Suppressor macrophage treated with lipopolysaccharide for 4 hours (primary cell): ENCODE measurements at places on chromosomes 16 and 17.

- DNase-seq: no peak
These were observed 29.1 kb downstream of the CIBAR2 start for GRCh38 chr16:85083051-85083639.

- no peak for DNase-seq
These were observed 25.2 kb downstream of the KANSL1 start for GRCh38 chr17:46167826-46168569.

DNA sequence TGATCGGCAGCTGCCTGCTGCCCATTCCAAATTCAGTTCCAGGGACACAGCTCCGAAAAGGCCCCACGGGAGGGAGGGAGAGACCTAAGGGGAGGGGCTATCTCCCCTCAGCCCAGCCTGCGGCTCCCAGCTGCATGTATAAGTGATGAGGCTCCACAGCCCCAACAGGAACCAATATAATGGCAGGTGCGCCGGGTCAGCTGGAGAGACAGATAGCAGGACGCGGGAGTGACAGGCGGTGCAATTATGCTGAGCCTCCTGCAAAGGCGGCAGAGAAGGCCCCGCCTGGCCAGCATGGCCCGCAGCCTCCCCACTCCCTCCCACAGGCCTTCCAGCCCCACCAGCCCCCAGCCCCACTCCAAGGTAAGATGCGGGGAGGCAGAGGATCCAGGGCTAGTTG lies 8.1 kb upstream of the C1QL1 start:
- no peak for DNase-seq

GRCh38 chr17:8158267-8159031 lies 4.3 kb downstream of the VAMP2 start:
- peak; percentile 97 for DNase-seq

DNA sequence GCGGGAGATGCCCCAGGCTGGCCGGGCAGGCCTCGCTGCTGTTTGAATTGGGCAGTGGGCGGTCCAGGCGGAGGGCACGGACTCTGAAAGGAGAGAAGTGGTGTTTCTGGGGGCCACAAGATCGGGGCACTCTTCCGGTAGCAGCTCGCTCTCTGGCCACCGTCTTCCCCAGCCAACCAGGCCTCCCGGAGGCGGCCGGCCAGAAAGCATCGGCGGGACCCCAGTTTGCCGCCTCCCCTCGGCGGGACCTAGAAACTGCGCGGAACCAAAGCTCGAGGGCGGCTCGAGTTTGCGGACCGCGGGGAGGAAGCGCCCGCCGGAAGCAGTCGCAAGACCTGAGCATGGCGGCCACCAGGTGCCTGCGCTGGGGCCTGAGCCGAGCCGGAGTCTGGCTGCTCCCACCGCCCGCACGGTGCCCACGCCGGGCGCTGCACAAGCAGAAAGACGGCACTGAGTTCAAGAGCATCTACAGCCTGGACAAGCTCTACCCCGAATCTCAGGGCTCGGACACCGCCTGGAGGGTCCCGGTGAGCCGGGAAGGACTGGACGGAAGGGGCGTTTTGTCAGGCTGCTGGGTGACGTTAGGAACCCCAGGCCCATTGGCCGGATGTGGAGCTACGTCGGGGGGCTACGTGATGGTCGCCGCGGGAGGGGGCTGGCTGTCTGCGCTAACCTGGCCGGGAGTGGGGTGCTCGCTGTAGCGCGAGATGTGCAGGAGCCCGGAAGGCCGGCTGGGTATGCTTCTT lies at the start of gene MRPL58:
Gene MRPL58, plus strand, starts transcription at position 325 of the 746 bp plus-strand sequence. Its CDS starts 17 bp downstream, at position 342.
- peak; percentile 88 for DNase-seq

- DNase-seq: no peak
These were observed 81.6 kb downstream of the MYH11 start for GRCh38 chr16:15775209-15775608.

DNA sequence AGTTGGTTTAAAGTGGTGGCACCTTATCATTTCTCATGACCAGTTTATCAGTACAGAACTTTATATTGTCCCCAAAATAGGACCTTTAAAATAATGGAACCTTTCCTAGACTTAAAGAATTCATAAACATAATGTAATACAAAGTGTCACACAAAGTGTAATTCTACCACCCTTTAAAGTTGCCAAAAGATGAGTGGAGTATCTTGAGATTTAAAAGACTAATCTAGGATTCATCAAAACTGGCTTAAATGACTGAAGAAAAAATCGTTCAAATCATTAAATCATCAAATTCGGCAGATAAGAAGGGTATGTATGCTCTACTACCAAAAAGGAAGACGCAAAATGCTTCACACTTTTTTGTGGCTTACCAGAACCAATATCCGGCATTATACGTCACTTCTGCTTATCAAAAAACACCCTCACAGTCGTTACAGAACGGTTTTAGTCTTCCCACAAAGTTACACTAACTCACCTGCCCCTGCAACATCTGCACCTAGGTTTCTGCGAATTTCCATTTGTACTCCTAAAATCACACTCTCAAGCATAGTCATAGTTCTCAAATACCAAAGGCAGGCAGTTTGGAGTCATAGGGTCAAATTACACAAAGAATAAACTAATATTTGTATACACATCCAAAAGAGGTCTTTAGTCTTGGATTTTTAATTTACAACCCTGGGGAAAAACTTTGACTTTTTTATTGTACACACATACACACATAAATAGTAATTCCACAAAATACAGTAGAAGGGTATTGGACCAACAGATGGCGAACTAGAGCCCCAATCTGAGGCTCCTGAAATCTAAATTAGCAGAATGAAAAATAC lies 1.4 kb upstream of the KANSL1 start:
- peak; percentile 41 for DNase-seq

DNA sequence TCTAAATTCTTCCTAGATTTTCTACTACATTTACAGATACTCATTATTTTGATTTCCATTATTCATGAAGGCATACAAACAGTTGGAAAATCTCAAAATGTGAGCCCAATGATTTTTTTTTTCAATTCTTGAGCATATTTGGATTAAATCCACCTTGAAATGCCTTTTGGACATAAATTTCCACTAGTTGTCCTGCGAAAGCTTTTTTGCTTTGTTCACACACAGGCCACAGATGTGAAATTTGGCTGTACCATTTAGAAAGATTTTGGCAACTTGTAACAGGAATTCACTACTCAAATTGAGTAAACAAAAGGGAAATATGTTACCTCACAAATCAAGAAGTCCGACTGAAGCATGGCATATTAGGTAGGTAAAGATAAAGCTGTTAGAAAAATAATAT lies 1631.0 kb downstream of the CDH8 start:
- no peak for DNase-seq

DNA sequence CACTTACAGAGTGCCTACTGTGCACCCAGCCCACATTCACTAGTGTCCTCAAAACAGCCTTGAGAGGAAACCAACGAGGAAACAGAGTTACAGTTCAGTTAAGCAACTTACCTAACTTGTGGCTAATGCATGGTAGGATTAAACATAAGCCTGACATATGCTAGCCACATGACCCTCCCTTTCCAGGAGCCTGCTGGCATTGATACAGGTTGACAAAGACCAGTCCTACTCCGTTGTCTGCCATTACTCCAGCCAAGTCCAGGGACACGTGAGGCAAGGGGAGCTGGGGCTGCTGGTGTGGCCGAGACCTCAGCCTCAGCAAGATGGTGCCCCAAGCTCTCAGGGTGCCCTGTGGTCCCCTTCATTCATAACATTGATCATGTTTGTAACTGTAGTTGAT lies 37.9 kb downstream of the SNX20 start:
- no peak for DNase-seq

DNA sequence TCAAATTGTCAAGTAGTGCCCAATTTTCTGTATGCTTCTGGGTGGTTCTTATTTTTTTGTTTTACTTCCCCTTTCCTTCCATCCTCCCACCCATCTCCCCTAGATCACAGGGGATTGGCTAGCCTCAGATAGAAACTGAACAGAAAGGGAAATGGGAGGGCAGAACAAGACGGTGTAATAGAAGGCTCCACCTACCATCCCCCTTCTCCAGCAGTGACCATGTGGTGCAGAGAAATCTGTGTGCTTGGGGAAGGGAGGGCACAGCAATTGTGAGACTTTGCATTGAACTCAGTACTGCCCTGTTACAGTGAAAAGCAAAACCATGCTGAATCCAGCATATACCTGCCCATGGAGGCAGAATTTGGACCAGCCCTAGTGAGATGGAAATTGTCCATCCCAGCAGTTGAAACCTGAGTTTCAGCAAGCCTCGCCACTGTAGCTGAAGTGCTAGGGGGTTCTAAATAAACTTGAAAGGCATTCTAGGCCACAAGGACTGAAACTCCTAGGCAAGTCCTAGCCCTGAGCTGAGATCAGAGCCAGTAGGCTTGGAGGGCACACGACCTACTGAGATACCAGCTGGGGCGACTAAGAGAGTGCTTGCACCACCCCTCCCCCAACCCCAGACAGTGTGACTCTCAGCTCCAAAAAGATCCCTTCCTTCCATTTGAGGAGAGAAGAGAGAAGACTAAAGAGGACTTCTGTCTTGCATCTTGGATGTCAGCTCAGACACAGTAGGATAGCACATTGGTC lies 5.2 kb downstream of the SLFN11 start:
- peak; percentile 83 for DNase-seq

GRCh38 chr16:53968896-53969295 lies 264.9 kb downstream of the FTO start:
- DNase-seq: no peak

- no peak for DNase-seq
These were observed 412.8 kb downstream of the ZFHX3 start for GRCh38 chr16:72635104-72635503.

DNA sequence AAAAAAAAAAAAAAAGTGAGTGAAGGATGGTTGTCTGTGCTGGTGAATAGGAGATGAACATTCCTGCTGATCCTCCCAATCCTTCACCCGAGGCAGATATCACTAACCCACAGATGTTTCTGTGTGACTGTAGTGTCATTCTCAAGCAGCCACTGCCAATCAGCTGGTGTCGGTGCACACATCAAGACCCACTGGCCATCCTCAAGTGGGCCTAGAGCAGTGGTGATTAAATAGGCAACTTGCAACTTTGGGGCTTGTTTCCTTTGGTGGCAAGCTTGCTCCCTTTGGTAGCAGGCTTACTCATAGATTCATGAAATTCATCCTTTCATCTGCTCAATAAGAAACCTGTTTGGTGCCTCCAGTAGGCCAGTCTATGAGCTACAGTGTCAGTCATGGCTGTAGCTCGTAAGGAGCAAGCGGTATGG lies 51.1 kb upstream of the LGALS9 start:
- DNase-seq: no peak

- DNase-seq: no peak
These were observed 44.1 kb downstream of the CRLF3 start for GRCh38 chr17:30780343-30780742.

DNA sequence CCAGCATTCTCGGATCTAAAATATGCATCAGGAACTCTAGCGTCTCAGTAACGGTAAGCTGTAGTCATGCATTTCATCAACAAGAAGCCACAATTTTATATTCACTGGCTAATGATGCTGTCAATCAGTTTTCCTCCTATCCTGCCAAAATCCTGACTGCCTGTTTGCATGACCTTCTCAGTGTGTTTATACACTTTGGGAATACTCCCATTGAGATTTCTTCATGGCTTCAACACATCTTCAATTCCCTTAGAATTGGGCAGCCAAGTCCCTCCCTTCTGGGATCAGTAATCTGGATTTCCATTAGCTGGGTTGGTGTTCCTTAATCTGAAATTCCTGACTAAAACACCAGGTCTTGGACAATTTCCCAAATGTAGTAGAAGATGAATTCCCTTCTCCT lies 348.9 kb upstream of the DYNLRB2 start:
- DNase-seq: no peak

GRCh38 chr16:81651758-81652718 lies 127.1 kb upstream of the PLCG2 start:
- DNase-seq: no peak

- DNase-seq: peak; percentile 16
These were observed 493 bp downstream of the PLSCR3 start for GRCh38 chr17:7393613-7394451.

DNA sequence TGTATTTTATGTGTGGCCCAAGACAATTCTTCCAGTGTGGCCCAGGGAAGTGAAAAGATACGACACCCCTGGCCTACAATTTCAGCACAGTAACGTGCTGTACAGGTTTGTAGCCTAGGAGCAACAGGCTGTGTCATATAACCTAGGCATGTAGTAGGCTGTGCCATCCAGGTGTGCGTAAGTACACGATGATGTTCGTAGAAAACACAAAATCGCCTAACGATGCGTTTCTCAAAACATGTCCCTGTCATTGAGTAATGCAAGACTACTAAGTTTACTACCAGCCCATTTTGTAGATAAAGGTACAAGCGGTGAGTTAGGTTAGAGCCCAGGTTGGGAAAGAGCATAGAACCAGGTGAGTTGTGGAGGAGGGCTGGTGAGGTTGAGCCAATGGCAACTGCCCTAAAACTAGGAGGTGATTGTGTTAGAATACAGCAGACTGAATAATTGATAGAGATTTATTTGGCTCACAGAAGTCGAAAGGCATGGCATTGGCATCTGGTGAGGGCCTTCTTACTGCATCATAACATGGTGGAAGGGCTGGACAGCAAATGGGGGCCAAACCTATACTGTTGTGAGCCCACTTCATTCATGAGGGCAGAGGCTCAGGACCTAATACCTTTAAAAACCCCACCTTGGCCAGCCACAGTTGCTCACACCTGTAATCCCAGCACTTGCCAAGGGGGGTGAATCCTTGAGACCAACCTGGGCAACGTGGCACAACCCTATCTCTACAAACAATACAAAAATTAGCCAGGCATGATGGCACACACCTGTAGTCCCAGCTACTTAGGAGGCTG lies 4.2 kb downstream of the EIF1 start:
- DNase-seq: no peak

DNA sequence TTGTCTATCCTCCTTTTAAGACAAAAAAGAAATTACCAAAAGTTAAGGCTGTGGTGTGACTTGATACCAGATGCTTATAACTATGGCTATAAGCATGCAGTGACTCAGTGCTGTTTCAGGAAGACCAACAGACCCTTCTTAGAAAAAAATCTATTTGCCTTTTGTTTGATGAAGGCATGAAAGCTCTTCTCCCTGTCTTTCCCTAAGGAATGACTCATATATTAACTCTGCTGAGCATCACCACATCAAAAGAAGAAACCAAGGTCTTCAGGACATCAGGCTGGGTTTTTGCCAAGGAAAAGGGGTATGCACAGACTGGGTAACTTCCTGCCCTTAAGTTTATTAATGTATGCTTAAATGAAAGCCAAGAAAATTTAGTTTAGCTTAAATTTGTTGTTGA lies 47.1 kb downstream of the VMP1 start:
- DNase-seq: peak; percentile 81

GRCh38 chr17:64304551-64304950 lies 41.5 kb upstream of the TEX2 start:
- no peak for DNase-seq

DNA sequence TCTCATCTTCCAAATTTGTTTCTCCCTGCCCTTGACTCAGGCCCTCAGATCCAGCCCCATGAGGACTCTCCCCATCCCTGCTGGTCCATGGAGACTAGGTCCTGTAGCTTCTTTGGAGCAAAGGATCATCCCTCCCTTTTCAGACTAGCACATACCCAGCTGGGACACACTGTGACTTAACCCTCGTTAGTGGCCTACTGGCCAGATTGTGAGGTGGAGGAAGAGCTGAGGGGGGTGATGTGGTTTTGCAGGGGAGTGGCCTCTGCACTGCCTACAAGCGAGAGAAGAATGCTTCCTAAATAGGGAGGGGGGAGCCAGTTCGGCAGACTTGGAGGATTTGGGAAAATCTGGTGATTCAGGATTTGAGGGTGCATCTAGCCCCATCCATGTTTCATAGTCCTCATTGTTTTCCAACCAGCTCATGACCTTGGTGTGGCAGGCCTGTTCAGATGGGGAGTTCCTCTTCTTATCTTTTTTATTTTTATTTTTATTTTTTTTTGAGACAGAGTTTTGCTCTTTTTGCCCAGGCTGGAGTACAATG lies 47.8 kb upstream of the SLC47A1 start:
- no peak for DNase-seq
